ENCODE measurements at places on chromosomes 6 and 20.

DNA sequence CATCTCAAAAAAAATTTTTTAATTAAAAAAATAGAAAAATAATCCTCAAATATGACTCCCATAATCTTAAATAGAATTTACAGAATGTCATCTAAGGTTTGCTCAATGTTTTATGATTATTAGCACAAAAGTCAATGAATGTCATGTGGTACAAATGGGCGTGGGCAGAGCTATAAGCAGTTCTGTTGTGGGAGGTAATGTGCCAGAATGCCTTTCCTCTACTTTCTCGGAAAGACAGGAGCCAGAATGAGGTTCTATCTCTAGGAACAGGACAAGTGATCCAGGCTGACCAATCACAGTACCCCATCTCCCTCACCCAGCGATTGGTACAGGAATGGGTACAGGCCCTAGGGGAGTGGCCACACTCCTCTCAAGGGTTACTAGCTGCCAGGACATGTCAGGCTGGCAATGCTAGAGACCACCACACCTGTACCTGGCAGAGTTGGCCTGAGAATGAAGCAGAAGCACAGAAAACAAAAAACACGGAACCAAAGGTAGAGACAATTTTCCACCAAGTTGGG, 15.1 kb downstream of the RALGAPA2 start:
- DNase-seq = no peak

DNA sequence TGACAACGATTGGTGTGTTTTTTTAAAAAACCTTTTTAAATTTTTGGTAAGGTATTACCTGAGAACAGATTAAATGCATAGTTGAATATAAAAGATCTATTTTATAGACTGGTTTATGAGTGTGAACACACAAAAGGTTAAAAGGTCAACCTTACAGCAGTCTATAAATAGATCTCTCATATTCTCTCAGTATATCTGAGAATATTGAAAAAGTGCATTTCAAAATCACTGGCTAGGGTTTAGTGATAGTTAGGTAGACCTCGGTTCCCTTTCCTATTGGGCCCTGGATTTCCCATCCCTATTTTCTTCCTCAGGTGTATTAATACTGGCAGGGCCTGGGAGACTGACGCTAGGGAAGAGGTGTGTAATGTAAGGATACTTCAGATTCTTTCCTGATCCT, 723 bp upstream of the ZNF451 start:
- DNase-seq = no peak

DNA sequence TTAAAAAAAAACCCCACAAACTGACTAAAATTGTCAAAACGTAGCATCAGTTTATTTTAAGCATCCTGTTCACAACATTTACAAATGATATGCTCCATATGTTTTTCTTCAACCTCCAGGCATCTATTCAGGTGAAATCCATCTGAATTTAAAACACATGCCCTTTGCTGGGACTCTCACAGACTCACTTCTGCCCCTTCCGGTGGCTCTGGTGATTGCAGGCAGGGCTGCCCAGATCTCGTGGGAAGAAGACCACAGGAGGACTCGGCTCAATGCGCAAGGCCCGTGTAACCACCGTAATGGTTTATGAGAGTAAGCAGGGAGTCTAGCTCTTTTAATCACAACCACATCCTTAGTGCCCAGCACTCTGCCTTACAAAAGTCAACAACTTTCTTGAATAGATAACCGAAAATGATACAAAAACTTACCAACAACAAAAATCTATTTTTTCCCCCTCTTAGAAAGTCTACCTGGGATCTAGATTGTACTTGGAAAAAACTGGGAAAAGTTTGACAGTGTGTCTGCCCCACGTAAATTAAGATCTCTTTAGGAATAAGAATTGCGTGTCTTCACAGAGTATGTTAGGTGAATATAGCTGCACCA, 139.1 kb downstream of the KIF16B start:
- DNase-seq = no peak

- no peak for DNase-seq
Measured at GRCh38 chr6:44430326-44430725, 42.8 kb downstream of the CDC5L start.

DNA sequence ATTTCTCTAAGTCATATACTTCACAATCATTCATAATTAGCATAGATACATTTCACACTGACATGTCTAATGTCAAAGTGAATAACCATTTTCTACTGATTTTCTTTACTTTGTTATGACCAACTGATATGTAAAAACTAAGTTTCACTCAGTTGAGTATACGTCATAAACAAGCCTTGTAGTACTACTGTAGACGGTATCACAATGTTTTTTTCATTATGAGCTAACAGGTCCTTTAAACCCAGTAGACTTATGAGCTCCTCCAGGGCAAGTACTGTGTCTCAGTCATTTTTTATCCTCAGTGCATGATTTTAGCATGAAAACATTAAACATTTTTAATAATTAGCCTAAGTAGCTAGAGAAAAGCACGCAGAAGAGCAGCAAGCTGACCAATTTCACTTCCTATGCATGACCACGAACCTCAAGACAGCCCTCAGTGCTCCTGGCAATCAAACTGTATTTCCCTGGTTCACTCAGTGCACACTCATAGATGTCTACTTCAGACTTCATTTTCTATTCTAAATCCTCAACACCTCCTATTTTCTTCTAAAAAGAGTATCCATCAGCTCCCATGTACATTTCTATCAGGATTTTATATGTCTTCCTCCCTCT, 32.0 kb upstream of the TFAP2D start:
- no peak for DNase-seq

- no peak for DNase-seq
Measured at GRCh38 chr6:15063253-15063853, 182.5 kb upstream of the JARID2 start.

Measured in C1 segment of cervical spinal cord (tissue), 14 donors.